Stimulated activated CD8-positive, alpha-beta memory T cell treated with anti-CD3 and anti-CD28 coated beads, Interleukin-4, amount 100 ng/mL, for 4 hours (primary cell): ENCODE measurements at places on chromosomes 6 and 20.

DNA sequence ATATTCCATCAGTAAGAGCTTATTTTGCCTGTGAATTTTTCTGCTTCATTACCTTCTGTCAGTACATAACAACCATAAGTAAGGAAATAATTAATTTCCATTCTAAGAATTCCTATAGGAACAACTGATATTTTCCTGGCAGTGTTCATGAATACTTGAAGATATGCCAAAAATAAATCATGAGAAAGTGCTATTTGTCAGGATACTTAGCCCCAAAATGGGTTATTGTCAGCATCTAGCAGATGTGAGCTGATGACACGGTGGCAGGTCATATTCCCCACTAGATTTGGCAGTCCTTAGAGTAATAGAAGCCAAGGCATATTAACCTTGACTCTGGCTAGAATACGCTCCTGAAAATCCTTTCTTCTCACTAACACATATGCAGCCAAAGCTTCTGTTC, 43.2 kb upstream of the CRISP1 start:
- DNase-seq, result no peak

DNA sequence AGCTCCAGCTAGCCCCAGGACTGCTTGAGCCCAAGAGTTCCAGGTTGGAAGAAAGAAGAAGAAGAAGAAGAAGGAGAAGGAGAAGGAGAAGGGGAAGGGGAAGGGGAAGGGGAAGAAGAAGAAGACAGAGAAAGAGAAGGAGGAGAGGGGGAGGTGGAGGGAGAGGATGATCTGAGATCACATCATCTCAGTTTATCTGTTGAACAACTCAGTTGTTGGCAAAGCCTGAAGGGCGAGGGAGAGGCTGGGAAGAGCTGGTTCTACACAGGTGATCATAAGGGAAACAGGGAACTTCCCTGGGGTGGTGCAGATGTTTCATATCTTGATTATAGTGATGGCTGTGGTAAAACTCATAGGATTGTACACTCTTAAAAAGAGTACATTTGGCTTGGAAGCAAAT, 3.1 kb upstream of the RRBP1 start:
- no peak for DNase-seq

DNA sequence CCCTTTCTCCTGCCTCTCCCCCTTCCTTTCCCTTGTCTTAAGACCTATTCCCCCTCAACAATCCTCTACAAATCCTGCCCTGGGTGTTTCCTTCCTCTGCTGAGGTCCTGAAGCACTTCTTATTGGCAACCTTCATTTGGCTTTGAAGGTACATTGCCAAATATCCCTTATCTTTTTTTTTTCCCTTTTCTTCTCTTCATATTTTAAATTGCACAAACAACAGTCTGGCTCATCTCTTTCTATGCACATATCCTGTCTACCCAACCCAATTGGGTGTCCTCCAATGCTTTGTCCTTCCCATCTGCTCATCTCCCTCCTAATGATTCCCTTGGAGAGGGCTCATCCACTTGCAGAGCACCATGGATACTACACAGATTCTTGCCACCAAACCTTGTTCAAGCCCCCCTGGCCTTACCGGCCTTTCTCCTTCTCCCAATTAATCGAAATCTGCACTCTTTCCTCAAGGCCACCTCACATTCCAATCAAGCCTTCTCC, 537.9 kb upstream of the JARID2 start:
- no peak for DNase-seq

DNA sequence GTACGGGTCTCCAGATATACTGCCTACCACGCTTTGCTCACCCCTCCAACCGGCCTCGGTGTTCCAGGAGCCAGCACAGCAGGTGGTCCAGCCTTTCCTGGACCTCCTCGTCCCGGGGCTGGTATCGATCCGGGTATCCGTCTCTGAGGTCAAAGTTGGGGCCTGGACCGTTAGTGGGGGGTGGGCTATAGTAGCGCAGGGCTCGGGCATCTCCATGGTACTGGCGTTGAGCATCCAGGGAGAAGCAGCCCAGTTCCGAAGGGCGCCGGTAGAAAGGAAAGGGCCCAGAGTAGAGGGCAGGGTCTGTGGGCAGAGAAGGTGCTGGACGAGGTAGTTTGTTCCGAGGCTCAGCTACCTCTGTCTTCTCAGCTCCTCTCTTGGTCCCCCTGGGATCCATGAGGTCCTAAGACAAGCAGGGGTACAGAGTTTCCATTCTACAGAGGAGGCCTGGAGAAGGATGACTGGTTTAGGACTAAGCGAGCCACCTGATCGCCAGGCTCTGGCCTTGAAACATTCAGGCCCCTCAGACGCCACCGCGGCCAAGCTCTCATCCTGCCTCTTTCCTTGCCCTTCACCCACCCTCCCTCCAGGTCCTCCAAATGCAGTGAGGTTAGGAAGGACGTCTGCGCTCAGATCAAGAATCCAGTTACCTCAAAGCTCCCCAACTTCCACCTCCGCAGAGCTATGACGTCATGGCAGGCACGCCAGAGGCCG, 502 bp downstream of the DXO start:
- no peak for DNase-seq

DNA sequence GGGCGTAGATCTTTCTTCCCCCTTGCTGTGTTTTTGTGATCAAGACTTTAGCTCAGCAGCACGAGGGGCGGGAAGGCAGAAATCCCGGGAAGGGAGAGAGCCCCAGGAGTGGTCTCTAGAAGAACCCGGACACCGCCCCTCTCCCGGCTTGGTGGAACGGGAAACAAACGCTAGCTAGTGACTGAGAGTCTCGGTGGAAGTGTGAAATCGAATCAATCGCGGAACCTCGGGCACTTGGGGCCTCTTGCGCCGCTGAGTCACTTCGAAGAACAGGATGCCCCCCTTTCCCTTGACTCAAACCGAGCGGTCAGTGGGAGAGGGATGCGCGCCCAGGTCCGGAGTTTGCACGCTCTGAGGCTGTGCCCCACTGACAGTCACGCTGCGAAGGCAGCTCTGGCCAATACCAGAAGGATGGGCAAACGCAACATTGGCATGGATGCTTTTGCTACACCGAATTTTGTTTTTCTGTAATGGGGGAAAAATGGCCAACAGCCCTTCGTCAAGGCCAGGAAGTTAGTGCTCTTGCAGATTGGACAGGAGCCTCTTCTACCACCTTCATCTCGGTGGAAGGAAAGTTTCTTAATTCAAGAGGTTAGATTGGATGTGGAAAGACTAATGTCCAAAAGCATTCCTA, 1.6 kb upstream of the OLIG3 start:
- DNase-seq, result no peak
